ENCODE measurements at places on chromosomes 2 and 18.

GRCh38 chr2:6694555-6694954 lies 171.2 kb downstream of the CMPK2 start:
- DNase-seq: no peak

DNA sequence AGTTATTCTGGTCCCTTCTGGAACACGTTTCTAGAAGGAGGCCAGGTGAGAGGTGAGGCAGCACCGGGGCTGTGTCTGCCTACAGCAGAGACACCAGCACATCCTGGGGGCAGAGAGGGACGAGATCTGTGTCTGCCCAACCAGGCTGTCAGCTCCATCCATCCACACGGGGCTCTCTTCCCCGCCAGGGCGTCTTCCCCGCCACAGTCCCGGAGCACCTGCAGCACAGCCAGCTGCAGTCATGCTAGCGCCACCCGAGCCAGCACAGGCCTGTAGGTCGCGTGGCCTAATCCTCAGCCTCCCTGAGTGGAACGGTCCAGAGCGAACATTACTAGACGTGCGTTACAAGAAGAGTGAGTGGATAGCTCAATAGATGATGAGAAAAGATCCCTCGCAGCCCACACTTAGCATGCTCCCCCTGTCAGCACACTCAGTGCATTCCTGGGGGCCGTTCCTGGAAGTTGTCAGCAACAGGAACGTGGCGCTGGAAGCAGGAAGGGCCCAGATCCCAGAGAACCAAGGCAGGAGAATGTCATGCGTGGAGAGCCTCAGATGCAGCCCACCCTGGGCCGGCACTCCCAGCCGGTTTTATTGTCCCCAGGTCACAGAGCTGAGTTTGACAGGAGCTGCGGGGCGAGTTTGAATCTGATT lies 179.0 kb downstream of the TWIST2 start:
- DNase-seq: no peak

GRCh38 chr2:186575302-186575701 lies 14.6 kb upstream of the ITGAV start:
- no peak for DNase-seq

DNA sequence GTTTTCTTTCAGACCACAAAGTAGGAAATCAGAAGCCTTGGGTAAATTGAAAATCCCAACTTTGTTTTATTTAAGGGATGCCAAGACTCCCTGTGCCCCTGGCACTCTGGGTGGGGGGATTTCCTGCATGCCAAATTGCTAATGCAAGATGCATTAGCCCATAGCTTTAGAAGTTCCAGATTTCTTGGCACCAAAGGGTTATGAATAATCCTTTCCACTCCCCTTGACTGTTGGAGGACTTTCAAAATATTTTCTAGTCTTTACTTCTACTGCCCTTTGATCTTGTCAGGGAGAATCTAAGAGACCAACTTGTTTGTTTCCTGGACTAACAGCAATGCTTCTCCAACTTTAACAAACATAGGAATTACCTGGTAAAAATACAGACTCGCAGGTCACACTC lies 81.8 kb upstream of the TGIF1 start:
- DNase-seq: no peak

DNA sequence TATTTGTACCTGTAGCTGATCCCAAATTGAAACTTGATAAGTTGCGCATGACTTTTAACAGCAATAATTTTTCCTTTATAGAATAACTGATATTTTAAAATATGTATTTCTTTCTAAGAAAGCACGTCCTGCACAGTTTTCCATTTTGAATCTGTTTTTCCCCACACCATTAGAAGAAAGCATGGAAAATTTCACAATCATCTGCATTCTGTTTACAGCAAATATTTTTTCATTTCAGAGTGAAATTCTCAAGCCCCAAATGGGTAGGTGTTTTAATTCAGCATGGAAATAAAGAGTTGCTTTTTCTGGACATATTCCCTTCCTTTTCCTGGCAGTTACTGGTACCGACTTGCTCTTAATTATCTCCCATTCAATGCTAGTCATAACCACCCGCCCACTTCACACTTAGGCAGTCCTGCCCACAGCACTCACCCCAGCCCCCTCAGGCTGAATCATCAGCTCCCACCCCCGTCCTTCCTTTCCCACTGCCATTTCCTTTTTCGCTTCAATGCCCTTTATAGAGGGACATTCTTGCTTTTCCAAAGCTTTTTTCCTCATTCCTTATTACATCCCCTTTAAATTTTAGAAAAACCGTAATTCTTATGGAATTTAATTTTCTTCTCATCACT lies 89.2 kb upstream of the GLS start:
- DNase-seq: no peak

- no peak for DNase-seq
Observed at GRCh38 chr2:8049851-8050571, 631.8 kb upstream of the ID2 start.

- DNase-seq: no peak
Observed at GRCh38 chr2:145743011-145743410, 1223.1 kb upstream of the ZEB2 start.

DNA sequence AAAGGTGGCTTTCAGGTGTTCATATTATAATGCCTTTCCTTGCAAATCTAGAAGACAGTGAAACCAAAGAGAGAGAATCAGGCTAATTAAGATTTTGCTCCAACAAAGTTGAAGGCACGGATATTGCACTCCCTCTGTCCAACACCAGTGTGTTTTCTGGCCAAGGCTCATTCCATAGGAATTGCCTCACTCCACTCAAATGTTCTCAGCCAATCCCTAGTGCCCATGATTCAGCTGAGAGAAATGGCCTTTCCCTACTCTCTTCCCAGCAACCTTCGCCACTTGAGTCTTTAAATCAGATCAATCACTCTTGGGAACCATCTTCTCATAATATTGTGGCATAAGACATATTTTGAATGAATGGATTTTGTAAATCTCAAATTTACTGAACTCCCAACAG lies 768.2 kb upstream of the ACVR2A start:
- DNase-seq: no peak

GRCh38 chr18:48680339-48681250 lies 141.8 kb downstream of the CTIF start:
- DNase-seq: no peak

DNA sequence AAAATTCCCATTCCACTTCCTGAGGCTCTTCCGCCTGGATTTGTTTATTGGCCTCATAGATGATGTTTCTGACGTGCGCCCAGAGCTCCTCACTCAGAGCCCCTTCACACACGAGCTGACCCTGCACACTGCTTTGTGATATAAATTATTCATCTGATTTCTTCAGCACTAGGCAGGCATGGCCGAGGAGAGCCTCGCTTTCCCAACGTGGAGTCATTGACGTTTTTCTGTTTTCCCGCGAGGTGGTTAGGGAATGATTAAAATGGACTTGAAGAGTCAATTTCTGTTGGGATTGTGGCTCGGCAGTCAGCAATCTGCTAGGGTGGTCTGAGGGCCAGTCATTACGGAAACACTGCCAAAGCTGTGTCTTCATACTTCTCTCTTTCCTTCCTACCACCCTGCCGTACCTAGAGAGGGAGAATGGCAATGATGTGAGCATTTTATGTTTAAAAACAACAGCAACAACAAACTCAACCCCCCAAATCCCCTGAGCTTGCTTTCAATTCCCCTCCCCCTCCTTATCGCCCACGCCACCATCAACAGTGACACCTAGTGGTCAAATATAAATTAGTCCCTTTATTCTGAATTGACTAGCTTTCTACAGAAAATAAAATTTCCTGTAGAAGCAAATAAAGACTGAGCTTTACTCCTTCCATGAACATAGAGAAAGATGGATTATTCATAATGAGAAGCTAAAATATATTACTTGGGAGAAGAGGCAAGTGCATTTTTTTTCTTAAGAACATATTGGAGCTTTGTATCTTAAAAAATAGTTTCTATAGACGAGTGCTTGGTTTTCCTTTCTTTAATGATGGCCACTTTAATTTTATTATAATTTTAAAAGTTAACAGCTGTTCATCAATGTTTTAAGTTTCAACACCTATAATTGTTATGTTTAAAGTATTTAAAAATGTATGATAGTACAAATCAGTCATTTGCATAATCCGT lies 285.1 kb downstream of the MTX2 start:
- DNase-seq: peak; percentile 6

- DNase-seq: no peak
Observed at GRCh38 chr2:119264781-119265692, 41.4 kb downstream of the STEAP3 start.

DNA sequence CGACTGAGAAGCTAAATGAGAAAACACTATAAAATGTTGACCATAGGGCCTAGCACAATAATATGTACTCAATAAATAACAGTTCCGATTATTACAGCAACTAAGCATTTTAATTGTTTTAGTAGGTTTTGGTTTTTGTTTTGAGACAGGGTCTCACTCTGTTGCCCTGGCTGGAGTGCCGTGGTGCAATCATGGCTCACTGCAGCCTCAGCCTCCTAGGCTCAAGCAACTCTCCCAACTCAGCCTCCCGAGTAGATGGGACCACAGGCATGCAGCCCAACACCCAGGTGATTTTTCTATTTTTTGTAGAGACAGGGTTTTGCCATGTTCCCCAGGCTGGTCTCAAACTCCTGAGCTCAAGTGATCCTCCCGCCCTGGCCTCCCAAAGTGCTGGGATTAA lies 54.1 kb downstream of the ESCO1 start:
- no peak for DNase-seq

DNA sequence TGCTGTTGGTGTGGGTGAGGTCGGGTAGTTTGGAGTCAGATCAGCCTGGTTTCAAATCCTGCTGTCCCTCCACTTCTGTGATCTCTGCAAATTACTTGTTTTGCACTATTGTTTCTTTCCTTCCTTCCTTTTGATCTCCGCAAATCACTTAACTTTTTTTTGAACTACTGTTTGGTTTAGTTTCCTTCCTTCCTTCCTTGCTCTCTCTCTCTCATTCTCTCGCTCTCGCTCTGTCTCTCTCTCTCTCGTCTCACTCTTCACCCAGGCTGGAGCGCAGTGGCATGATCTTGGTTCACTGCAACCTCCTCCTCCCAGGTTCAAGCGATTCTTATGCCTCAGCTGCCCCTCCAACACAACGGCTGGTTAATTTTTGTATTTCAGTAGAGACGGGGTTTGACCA lies 141.6 kb upstream of the ITGA6 start:
- no peak for DNase-seq

DNA sequence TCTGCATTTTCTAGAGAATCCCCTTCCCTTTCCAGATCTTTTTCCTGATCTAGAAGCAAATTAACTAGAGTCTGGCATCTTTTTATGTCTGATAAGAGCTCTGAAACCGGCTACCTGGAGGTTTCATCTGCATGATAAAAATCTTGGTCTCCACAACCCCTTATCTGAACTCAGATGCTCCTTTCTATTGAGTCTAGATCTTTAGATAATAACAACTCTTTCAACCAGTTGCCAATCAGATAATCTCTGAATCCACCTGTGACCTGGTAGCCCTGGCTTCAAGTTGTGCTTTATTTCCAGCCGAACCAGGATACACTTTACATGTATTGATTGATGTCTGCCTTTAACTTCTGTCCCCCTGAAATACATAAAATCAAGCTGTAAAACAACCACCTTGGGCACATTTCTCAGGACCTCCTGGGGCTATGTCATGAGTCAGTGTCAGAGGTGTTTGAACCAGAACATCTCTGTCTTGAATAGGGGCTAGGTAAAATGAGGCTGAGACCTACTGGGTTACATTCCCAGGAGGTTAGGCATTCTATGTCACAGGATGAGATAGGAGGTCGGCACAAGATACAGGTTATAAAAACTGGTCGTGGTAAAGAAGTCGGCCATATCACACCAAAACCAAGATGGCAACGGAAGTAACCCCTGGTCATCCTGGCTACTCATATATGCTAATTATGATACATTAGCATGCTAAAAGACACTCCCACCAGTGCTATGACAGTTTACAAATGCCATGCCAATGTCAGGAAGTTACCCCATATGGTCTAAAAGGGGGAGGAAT lies 20.8 kb downstream of the RALBP1 start:
- DNase-seq: no peak

- no peak for DNase-seq
Observed at GRCh38 chr2:223767341-223767740, 70.0 kb downstream of the AP1S3 start.

DNA sequence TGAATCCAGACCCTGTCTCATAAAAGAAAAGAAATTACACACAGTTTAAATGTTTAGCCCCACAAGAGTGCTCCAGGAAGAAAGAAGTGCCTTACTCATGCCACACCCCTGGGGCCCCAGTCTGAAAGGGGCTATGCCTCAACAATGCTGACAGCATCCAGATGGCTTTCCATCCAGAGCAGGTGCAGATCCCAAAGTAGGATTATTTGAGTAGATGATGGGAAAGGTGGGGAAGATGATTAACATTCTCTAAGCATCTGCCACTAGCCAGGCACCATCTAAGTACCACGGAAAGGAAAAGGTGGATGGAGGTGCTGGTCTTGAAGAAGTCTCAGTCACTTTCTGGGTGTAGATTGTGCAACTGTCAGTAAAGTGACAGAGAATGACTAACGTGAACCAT lies 16.3 kb downstream of the DPYSL5 start:
- DNase-seq: no peak

GRCh38 chr2:112958428-112959108 lies 19.2 kb upstream of the IL36G start:
- peak; percentile 66 for DNase-seq

DNA sequence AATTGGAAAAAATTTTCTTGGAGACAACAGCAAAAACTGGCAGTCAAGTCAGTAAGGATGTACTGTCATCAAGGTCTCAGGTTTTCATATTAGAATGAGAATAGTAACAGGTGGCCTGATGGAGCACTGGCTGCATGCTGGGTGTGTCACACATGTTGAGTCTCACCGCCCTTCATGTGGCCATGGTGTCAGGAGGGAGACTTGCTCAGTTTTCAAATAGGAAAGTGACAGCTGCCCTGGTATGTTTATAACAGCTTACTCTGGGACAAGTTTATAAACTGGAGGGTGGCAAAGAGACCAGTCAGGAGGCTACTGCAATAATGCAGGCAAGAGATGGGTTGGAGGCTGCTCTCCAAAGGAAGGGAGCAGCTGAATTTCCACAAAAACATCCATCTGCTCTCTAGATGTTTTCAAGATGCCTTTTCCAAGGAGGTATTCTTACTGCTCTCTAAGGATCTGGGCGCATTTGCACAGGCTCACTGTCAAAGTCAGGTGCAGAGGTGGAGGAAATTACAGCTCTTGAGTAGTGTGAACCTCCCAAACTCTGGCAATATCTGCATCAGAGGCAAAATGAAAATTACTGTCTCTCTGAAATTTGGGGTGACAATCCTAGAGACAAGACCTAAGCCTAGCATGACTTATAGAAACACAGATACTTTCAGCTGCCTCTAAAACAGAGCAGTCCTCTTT lies 321.9 kb upstream of the RAB12 start:
- DNase-seq: no peak
